Camera-type eye (tissue), 1 donor: ENCODE measurements at places on chromosomes 5 and 9. TPM values are rescaled to one million over a fixed set of nuclear protein-coding genes. Genes with fewer than 3 reads are reported as not detected.

SPINK7 gene
- total RNA-seq, result not detected

LAMC3 gene
- total RNA-seq, result 9.9 TPM

RNF183 gene
- total RNA-seq, result 0.66 TPM

GHR gene
- total RNA-seq, result 12.9 TPM
